ENCODE measurements at places on chromosomes 2 and 18. TPM values are rescaled to one million over a fixed set of nuclear protein-coding genes. Genes with fewer than 3 reads are reported as not detected.

The POTEI gene
- under 0.01 TPM for total RNA-seq

The ZNF407 gene
- 17.8 TPM for total RNA-seq

The TBR1 gene
- total RNA-seq: not detected

The VWA3B gene
- 0.09 TPM for total RNA-seq

The SKOR2 gene
- total RNA-seq: not detected

The MPP4 gene
- 0.65 TPM for total RNA-seq

The SCTR gene
- not detected for total RNA-seq

The CASP10 gene
- total RNA-seq: 6.4 TPM

The NOSTRIN gene
- total RNA-seq: 0.09 TPM
